ENCODE measurements at places on chromosomes 5 and 9.
A peak's percentile ranks its signal among the peaks of the same experiment; 100 is the strongest.

DNA sequence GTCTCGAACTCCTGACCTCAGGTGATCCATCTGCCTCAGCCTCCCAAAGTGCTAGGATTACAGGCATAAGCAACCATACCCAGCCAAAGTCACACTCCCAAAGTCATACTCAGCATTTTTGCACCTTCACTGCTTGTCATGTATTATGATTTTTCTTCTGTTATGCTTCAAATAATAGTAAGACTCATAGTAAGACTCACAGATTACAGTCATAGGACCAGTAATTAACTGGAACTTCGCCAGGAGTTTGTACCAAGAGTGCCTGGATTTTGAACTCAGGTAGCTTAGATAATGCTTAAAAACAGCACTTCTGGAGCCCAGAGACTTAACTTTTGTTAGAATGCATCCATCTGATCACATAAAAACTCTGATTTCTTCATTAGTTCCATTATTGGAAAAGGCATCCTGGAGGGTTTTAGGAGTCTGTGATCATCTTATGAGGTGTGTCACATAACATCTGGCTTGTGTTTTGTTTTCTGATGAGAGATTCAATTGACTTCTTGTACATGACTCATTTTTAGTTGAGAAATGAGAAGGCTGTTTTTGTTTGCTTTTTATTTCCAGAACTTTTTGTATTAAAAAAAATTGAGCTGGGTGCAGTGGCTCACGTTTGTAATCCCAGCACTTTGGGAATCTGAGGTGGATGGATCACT lies 131.5 kb downstream of the ADAMTS19 start:
- DNase-seq, result no peak

DNA sequence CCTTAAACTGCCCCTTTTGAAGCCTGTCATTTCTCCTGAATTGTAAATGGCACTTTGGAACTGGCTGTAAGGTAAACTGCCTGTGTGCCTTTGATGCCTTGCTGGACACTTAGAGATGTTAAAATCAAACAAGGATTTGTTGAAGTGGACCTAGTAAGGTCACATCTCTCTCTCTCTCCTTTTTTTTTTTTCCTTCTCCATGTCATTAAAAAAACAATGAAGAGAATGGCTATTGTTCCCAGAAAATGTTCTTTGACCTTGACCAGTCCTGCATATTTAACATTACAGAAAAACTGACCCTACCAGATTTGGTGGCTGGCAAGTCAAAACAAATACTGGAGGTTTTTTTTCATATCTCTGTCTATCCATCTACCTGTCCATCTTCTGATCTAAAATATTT lies 2.9 kb upstream of the DAB2 start:
- DNase-seq, result no peak

- no peak for DNase-seq
Observed at GRCh38 chr9:131524665-131525315, 6.3 kb downstream of the UCK1 start.

DNA sequence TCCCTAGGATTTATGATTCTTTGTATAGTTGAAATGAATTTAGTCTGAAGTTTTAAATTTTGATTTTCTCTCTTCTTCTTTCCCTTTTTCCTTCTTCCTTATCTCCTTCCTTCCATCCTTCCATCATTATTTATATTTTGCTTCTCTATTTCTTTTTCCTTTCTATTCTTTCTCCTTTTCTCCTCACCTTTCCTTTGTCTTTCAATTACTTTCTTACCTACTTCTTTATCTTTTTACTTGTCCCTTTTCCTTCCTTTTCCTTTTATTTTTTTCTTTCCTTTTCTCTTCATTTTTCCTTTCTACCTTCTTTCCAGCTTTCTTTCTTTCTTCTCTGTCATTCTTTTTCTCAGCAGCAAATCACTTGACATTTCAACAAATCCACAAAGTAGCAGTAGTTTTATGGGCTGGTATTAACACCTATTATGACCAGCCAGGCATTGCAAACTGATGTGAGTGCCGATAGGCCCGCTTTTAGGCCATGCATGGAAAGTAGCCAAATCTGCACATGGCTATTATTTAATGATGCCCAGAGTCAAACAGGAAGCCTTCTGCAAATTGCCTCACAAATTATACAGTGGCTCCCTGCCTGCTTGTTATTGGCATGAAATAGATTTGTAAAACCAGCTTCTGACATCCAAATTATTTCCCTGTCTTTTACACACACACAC lies 37.1 kb upstream of the NR3C1 start:
- no peak for DNase-seq

DNA sequence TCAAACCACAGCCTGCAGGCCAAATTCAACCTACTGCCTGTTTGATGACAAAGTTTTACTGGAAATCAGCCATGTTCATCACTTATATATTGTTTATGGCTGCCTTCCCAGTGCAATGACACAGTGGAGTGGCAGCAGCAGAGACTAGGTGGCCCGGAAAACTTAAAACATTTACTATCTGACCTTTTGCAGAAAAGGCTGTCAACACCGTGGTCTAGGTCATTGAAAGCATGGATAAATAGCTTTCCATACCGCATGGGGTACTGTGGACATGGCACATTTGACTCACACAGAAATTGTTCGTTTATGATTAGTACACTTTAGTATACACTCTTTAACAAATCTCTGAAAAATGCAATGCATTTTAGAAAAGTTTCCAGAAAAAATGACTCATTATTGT lies 298.3 kb upstream of the EFNA5 start:
- no peak for DNase-seq

DNA sequence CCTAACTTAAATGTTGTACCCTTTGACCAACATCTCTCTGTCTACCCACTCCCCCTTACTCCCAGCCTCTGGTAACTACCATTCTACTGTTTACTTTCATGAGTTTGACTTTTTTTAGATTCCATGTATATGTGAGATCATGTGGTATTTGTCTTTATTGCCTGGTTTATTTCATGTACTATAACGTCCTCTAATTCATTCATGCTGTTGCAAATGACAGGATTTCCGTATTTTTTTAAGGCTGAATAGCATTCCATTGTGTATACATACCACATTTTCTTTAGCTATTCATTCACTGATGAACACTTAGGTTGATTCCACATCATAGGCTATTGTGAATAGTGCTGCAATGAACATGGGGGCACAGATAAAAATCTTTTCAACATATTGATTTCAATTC lies 11.8 kb upstream of the NDUFB6 start:
- DNase-seq, result no peak

- no peak for DNase-seq
Observed at GRCh38 chr9:15149450-15149849, 157.6 kb downstream of the TTC39B start.

GRCh38 chr9:111913159-111913558 lies 16.5 kb downstream of the UGCG start:
- peak; percentile 35 for DNase-seq

GRCh38 chr9:87597710-87598443 lies 100.2 kb downstream of the DAPK1 start:
- no peak for DNase-seq

GRCh38 chr9:26357803-26358344 lies 534.7 kb downstream of the CAAP1 start:
- DNase-seq, result no peak

DNA sequence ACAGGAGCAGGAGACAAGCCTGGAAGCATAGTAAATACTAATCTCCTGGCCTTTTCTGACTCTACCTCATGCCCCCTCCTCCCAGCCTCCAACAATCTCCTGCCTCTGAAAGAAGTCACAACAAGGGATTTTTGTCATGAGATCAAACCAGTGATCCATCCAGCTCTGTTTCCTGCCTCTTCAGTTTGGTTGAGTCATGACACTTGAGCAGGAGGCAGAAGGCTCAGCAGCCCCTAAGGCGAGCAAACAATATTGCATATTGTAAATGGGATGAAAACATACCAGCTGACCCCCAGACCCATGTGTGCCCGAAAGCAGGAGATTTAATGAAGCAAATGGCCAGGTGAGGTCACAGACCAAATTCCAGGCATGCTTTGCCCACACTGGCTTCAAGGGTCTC lies 272.8 kb downstream of the GAS1 start:
- no peak for DNase-seq

GRCh38 chr9:7580568-7580967 lies 219.0 kb downstream of the DMAC1 start:
- no peak for DNase-seq

GRCh38 chr5:146731909-146732659 lies 146.5 kb downstream of the PPP2R2B start:
- DNase-seq, result no peak

- peak; percentile 2 for DNase-seq
Observed at GRCh38 chr5:173907284-173907683, 19.1 kb downstream of the CPEB4 start.
